Stimulated activated CD4-positive, alpha-beta T cell treated with anti-CD3 and anti-CD28 coated beads, TNF-alpha, amount 100 ng/mL, for 4 hours (primary cell): ENCODE measurements at places on chromosomes 11 and 22.

- DNase-seq, result no peak
These were observed 15.9 kb upstream of the POU2AF2 start for GRCh38 chr11:111229604-111230003.

GRCh38 chr11:134032043-134032442 lies 36.8 kb upstream of the JAM3 start:
- DNase-seq, result no peak

DNA sequence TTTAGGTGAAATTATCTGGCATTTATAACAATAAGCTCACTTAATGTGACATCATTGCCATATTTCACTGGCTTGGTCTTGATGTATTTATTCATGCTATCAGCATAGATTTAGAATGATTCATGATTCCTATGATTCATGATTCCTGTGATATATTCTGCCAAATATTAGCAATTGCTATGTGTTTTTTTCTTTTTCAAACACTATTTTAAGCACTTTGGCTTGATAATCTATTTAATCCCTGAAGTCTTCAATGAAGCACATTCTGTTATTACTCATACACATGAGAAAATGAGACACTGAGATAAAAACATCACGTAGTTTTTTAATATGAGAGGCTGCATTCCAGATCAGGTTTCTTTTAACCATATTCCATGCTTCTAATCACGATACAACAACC lies 78.5 kb downstream of the LUZP2 start:
- DNase-seq, result no peak

- DNase-seq, result peak; percentile 61
These were observed 1.4 kb upstream of the TNNI2 start for GRCh38 chr11:1837171-1838076.

GRCh38 chr11:67194096-67194495 lies 72.2 kb upstream of the GRK2 start:
- no peak for DNase-seq

DNA sequence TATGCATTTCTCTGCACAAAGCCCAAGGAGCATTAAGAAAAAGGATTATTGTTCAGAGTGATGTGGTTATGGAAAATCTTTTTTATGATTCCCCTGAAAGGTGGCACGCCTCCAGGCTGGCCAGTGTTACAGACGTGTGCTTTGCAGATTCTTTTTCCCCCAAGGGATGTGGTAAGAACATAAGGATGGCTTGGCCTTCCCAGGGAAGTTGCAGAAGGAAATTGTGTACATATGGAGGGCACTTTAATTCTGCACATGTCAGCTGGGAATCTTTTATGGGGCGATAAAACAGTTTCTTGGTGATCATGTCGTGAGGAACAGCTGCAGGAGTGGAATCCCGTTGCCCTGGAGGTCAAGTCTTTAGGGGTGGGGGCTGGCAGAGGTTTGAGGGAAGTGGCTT lies 9.7 kb downstream of the SMARCB1 start:
- no peak for DNase-seq

DNA sequence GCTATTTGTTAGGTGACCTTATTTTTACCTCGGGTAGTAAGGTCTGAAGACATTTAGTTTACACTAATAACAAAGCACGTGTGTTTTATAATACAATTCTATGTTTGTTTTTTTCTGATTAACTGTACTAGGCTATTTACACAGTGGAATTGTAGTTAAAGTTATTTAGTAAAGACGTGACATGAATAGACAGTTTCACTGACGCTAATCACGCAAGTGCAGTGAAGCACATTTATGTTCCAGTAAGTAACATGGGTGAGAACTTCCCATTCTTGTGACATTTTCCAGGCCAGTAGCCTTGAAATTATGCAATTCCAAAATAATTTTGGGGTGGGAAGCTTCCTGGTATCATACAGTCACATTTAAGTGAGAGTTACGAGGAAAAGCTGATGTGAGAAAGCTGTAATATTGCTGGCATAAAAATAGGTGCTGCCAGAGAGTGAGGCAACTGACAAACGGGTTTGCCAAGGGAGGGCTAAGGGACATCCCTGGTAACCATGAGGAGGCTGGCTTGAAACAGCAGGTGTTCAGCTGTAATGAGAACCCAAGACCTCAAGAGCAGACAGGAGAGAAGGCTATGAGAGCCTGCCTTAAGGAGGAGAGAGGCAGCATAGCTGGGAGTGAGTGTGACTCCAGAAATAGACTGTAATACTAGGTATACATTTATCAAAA lies 378.8 kb downstream of the DCDC1 start:
- DNase-seq, result no peak

DNA sequence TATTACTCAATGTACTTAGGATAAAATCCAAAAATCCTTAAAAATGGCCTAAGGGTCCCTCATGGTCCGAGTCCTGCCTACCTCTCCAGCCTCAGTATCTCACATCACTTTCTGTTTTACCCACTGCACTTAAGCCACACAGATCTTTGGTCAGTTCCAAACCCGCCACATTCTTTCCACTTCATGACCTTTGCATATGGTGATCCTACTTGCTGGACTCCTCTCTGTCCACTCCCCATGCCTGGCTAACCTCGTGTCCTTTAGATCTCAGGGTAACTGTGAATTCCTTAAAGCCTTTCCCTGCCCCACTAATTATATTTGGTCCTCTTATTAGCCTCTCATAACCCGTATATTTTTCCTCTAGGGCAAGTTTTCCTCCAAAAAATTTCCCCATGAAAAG lies 1.2 kb downstream of the NUP160 start:
- DNase-seq, result no peak

- no peak for DNase-seq
These were observed 3.6 kb upstream of the IGF2 start for GRCh38 chr11:2142762-2143202.

GRCh38 chr11:76141901-76142588 lies 64.3 kb downstream of the WNT11 start:
- no peak for DNase-seq

DNA sequence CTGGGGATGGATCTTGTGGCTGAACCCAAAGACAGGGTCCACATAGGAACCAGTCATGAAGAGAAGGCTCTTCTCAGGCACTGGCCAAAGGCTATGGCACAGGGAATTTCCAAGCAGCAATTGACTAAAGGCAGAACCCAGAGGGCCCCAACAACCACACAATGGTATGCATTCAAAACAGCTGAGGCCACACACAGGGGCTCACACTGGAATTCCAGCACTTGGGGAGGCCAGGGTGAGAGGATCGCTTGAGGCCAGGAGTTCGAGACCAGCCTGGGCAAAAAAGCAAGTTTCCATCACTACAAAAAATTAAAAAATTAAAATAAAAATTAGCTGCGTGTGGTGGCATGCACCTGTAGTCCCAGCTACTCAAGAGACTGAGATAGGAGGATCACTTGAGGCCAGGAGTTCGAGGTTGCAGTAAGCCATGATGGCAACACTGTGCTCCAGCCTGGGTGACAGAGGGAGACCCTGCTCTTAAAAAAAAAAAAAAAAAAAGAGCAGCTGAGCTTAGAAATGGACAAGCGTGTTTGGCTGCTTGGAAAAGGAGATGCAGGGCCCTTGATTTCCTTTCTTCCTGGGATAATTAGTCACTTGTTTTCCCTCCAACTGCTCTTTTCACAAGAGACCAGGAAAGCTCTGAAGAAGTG lies 44.6 kb downstream of the MYH9 start:
- DNase-seq, result no peak

- DNase-seq, result no peak
These were observed 99.1 kb downstream of the GAB2 start for GRCh38 chr11:78318321-78319114.

GRCh38 chr11:133948711-133949110 lies 8.1 kb downstream of the IGSF9B start:
- DNase-seq, result no peak

- DNase-seq, result no peak
These were observed 113.8 kb upstream of the SORL1-AS1 start for GRCh38 chr11:121566279-121567168.

DNA sequence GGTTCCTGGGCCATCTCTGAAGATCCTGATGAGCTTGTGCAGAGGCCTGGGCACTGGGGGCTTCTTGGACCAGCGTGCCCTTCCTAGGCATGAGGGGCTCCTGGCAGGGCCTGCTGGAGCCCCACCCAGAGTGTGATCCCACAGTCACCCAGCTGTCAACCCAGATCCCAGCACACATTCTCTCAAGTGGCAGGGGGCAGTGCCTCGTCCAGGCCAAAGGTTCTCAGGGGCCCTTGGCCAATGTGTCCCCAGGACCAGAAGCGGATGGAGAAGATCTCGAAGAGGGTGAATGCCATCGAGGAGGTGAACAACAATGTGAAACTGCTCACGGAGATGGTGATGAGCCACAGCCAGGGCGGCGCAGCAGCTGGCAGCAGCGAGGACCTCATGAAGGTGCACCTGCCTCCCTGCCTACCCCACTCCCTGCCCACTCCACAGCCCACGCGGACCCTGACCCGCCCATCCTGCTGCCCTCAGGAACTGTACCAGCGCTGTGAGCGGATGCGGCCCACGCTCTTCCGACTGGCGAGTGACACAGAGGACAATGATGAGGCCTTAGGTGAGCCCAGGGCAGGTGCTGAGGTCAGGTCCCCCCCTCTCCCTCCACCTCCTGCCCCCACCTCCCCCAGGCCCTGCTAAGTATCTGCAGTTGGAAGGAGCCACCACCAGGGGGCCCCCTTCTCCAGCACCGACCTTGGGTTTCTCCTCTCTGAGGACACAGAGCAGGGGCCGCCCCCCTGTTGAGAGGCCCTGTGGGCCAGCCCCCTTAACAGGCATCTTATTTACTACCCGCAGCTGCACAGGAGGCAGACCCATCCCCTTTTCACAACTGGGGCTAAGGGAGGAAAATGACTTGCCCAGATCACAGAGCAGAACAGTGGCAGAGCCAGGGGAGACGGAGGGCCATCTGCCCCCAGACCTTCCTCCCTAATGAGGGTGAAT lies 14.7 kb downstream of the GGA1 start:
- peak; percentile 63 for DNase-seq

- no peak for DNase-seq
These were observed 419.9 kb downstream of the BUD13 start for GRCh38 chr11:116352881-116353280.

DNA sequence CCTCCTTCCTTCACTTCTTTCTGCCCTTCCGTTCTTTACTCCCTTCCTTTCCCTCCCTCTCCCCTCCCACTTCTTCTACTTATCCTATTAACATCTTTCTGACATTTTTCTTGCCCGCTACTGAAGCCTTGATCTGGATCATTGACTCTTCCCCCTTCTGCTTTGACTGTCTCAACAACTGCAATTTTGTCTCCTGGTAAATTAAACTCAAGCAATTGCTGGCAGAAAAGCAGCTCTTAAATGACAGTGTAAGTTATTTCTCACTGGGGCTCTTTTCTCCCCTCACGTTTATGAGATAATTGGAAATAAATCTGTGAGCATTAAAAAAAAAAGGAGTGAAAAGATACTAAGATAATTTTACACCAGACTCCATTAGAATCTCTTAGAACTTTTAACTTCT lies 120.0 kb downstream of the SLC17A6 start:
- no peak for DNase-seq

DNA sequence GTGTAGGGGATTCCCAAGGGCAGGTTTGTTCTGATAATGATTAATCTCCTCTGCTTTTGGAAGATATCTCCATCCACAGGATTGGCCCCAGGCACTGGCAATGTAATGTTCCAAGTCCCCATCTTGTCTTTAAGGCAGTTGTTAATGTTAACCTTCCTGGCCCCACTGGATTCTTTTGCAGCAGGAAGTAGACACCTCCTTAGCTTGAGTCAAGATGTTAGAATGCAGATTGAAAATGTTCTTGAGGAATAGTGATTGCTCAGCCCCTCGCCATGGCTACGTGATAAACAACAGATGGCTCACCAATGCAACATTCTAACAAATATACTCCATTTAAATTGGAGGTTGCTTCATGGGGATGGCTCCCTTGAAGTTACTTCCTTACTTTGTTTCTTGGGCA lies 7.3 kb downstream of the HEPHL1 start:
- DNase-seq, result no peak

- DNase-seq, result no peak
These were observed 146.2 kb downstream of the RBFOX2 start for GRCh38 chr22:35882211-35883030.

- DNase-seq, result no peak
These were observed 419.8 kb upstream of the CCDC179 start for GRCh38 chr11:23280088-23280487.

- DNase-seq, result no peak
These were observed 25.1 kb upstream of the TMA7B start for GRCh38 chr22:39935116-39935515.

DNA sequence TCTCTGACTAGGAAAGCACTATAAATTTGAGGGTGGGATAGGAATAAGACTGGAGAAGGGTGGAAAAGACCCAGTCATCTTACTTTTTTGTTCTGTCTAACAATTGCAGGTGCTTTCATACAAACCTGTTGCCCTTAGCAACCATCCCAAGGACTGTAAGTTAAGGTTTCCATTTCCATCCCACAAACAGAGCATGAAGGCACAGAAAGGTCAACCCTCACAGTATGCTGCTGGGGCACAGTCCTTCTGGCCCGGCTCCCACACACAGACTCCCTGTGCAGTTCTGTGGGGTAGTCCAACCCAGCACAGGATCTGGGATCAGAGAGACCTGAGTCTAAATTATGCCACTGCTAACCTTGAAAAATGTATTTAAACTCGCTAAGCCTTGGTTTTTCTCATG lies 38.4 kb upstream of the ETS1 start:
- no peak for DNase-seq

DNA sequence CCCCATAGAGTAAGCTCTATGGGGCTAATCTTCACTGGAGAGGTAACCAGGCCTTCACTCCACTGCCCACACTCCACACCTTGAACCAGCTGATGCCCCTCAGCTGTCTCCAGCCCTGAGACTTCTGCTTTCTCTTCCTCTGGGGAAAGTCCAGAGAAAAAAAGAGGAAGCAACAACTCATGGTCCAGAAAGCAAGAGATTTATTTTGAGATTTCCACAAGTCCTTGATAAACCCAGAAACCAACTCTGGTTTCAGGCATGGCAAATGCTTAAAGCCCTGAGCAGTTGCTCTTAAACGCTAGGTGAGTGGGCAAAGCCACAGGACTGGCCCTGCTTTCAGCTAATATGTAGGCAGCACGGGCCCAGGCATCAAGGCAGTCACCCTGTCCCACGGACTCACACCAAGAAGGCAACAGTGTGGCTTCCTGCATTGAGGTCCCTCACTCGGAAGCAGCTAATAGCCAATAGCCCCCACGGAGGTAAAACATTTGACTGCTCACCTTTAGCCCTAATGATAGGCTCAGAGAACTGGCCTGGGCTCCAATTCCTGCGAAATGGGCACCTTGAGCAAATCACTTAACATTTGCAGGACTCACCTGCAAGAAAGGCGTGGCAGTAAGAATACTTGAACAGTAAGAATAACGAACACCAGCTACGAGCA lies 4.3 kb downstream of the CYB561A3 start:
- DNase-seq, result no peak

DNA sequence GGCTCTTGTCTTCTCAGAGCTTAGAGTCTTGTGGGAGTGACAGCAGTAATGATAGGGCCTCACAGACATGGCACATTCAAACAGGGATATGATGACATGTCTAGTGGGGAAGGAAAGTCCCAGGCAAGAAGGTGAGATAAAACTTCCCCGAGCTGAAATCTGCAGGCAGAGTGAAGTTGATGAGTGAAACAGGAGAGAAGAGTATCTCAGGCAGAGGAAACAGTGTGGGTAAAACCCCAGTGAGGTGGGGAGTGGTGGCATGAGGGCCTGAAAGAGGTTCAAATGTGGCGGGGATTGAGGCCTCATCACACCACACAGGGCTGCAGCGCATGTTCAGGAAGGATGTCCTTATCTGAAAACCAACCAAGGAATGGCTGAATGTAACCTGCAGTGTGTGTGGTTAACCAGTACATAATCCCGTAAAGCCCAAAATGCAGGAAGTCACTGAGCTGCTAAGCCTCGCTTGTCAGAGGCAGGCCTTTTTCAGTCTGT lies 153.8 kb upstream of the E2F8 start:
- DNase-seq, result no peak
